ENCODE measurements at places on chromosomes 13 and 19.

DNA sequence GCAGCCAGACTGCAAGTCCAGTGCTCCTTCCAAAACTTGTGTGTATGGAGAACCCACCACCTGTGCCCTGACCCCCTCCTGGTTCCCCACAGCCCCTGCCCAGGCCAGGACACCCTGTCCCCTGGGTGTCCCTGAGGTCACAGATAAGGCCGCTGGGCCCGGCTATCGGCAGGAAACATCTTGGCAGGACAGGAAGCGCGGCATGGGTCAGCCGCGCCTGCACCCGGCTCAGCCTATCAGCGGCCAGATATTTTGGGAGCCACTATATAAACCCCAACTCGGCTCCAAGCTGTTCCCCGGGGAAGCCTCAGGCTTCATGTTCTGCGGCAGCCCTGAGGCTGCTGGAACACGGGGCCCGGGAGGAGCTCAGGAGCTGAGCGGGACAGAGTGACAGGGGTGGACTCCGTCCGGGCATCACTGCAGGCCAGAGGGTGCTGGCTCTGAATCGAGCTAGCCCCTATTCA lies 60.8 kb downstream of the AP1M1 start:
- no peak for DNase-seq

DNA sequence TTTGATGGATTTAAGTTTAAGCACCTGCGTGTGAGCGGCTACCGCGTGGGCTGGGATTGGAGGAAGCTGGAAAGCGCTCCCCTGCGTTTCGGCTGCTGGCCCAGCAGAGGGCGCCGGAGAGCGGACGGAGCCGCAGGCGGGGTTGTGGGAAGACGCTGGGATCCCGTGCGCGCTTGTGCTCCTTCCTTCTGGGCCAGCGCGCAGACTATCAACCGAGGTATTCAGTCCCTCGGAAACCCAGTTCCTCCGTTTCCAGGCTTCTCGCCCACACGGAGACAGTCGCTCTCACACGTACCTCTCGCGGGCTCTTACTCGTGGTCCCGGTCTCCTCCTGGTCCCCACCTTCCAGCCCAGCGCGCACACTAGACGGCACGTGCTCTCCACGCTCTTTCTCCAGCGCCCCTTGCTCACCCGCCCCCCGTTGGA lies 28.8 kb downstream of the EPN1 start:
- DNase-seq: no peak

- no peak for DNase-seq
These were observed 497.1 kb downstream of the DCT start for GRCh38 chr13:93982179-93982918.

GRCh38 chr13:106038752-106039151 lies 496.7 kb downstream of the EFNB2 start:
- DNase-seq: peak; percentile 64

GRCh38 chr19:4130744-4131438 lies 7.0 kb upstream of the MAP2K2 start:
- DNase-seq: peak; percentile 3

- DNase-seq: no peak
These were observed 10.5 kb upstream of the CEACAM6 start for GRCh38 chr19:41744850-41745249.

DNA sequence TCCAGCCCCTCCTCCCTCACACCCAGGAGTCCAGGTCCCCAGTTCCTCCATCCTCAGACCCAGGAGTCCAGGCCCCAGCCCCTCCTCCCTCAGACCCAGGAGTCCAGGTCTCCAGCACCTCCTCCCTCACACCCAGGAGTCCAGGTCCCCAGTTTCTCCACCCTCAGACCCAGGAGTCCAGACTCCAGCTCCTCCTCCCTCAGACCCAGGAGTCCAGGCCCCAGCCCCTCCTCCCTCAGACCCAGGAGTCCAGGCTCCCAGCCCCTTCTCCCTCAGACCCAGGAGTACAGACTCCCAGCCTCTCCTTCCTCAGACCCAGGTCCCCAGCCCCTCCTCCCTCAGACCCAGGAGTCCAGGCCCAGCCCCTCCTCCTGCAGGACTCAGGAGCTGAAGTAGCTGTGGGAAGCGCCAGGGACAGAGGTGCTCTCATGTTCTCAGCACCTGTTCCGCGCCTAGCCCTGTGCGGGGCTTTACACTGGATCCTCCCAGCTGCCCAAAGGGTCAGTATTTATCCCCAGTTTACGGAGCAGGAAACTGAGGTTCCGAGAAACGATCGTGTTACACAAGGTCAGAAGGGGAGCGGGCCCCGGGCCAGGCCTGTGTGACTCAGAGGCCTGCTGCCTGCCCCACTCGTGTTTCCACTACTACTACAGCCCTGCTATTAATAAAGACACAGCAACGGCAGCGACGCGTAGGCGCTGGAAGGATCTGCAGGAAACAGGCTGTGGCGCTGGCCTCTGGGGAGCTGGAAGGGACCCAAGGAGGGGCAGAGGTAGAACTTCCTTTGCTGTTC lies 1.7 kb upstream of the SBK3 start:
- DNase-seq: no peak

DNA sequence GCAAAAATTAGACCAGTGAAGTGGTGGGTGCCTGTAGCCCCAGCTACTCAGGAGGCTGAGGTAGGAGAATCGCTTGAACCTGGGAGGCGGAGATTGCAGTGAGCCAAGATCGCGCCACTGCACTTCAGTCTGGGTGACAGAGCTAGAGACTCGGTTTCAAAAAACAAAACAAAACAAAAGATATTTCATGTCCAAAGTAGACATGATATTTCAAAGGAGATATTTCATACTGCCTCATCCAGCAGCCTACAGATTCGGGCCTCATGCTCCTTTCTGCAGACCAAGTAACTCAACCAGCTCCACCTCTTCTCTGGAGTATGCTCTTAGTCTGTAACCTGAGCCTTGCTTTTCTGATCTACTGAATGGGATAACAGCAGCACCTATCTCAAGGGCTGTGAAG lies 15.0 kb downstream of the ZC3H4 start:
- DNase-seq: no peak

GRCh38 chr19:47012617-47013016 lies 7.0 kb upstream of the NPAS1 start:
- DNase-seq: no peak

- no peak for DNase-seq
These were observed 268.5 kb downstream of the B3GLCT start for GRCh38 chr13:31468114-31468902.
